ENCODE measurements at places on chromosomes 4 and X. TPM values are rescaled to one million over a fixed set of nuclear protein-coding genes. Genes with fewer than 3 reads are reported as not detected.
A peak's percentile ranks its signal among the peaks of the same experiment; 100 is the strongest.

- no peak overlapping the region for H3K4me3 ChIP-seq
- 0 out of 2 replicates have a peak overlapping the region, but pooled peaks have one; percentile 14 for H3K27ac ChIP-seq
These were observed 13.7 kb downstream of the GAB3 start for GRCh38 chrX:154737136-154737535.

DNA sequence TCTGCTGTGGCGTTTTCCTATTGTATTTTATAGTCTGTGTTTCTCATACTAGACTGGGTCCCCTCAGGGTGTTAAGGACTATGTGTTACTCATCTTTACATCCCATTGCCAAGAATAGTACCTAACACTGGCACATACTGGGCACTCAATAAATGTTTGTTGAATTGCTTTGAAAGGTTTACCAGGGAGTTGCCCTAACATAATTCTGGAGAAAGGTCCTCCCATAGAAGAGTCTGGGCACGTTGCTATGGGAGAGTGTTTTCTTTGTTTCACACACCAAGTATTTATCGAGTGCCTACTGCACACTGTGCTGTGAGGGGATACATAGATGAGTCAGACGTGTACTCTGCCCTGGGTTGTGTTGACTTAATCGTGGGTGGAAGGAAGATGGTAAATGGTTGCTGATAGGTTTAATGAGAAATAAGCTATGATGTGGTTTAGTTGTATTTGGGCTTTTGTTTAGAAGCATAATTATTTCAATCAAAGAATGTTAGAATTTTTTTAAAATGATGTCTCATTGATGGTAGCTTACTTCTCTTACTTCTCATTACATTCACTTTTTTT, 42.9 kb downstream of the AFF1 start:
- no peak overlapping the region for H3K27ac ChIP-seq
- no peak overlapping the region for H3K4me3 ChIP-seq
- H3K27me3 ChIP-seq: no peaks in the 10 kb centered on the region
- no peaks in the 10 kb centered on the region for H3K36me3 ChIP-seq
- H3K4me1 ChIP-seq: peaks cover 3% of the 10 kb centered on the region

The HSD17B13 gene
- under 0.01 TPM for total RNA-seq

The BST1 gene
- 5.3 TPM for total RNA-seq

Data from IMR-90 (cell line).